Articular chondrocyte of knee joint (primary cell): ENCODE measurements at places on chromosomes 11 and 22. TPM values are rescaled to one million over a fixed set of nuclear protein-coding genes. Genes with fewer than 3 reads are reported as not detected.

Gene TSPAN18
- 0.43 and 0.52 TPM in 2 replicates for total RNA-seq

Gene TNNT3
- total RNA-seq = 0.43 TPM in 1 of 2 replicates, not detected in the other

Gene CSNK2A3
- total RNA-seq = 2.7 and 5.1 TPM in 2 replicates

Gene SHISAL1
- total RNA-seq = 47.0 and 55.8 TPM in 2 replicates
